ENCODE measurements at places on chromosomes 6 and 20.

DNA sequence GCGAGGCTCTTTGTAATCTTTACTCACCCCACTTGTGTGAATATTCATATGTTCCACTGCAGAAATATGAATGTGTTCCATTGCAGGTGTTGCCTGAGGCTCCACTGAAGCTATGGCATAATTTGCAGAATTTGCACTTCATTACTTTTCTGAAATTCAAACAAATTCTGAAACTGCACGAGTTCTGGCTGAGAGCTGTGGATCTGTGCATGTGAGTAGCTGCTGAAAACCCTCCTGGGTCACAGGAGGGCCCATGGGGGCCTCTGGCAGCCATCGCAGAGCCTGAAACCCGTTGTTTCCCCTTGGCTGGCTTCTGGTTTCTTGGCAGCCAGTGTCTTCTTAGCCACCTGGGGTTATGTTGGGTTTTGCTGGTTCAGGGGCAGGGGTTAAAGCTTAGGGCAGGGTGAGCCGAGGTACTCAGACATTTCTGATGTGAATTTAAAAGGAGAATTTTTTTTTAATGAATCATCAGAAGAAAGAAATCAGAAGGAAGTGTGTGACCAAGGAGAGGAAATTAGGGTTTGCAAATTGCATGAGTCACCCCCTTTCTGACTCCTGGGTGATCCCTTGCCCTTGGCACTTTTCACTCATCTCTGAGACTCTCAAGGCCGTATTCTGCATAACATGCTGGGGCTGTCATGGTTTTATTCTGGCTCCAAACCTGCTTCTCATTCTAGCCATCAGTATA lies 40.6 kb downstream of the TOX2 start:
- no peak for DNase-seq

DNA sequence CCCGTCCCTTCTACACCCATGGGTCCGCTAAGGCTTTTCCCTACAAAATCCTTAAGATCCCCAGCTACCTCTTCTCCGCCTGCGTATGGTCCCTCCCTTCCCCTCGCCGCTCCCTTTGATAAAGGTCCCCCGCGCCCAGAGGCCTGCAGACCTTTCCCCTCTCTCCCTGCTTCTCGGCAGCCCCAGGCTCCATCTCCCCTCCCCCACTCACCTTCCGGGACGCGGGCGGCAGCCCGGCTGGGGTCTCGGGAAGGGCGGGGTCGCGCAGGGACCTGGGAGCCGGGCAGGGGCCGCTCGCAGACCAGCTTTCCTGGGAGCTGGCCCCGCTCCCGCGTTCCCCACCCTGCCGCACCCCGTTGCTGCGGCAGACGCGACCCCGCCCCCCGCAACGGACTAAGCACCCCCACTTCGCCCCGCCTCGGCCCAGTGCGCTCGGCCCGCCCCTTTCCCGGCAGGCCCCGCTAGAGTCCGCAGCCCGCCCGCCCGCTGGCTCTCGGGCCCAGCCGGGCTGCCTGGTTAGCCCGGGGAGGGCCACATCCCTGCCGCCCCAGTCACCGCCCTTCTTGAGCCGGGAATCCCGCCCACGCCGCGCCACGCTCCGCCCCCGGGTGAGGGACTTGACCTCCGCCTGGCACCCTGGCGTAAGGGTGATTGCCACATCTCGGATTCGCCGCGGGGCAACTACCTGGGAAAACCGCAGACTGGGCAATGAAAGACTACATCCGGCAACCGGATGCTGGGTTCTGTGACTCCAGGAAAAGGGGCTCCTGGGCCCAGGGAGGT lies at the start of gene FLOT1:
Gene FLOT1 (minus strand): TSS at position 372 of the 783 bp plus-strand sequence. CDS start 498 bp downstream, outside the sequence.
- DNase-seq, result peak; percentile 99

DNA sequence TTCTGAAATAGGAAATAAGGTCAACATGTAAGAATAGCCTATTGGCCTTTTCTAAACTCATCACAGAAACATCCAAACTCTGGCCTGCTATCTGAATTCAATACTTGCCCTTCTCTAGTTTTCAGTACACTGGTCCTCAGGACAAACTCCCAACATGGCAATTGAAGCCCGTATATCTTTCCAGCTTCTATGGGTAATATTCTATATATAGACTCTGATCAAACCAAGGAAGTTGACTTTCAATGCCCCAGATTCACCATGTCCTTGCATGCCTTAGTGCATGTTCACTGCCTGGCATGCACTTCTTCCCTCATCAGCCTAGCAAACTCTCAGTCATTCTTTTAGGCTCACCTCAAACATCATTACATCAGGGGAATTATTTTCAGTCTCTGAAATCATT lies 73.2 kb downstream of the RSPO3 start:
- peak; percentile 8 for DNase-seq

GRCh38 chr20:62376112-62377063 lies 9.3 kb upstream of the LAMA5 start:
- peak; percentile 94 for DNase-seq

DNA sequence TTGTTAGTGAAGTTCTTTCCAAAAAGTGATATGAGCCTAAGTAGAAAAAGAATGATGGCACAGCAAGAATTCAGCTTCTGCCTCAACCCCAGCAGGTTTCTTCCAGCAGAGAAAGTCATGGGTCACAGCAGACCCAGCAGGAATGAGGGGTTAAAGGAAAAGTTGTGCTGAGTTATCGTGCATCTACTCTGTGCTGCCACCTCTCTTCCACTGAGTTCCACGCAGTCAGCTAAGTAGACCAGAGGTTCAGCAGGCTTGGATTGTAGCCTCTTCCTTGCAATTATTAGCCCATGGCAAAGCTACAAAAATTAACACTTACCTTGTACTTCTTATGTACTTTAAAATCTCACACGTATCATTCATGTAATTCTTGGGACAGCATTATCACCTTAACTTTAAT lies 510.8 kb downstream of the PTPRT start:
- no peak for DNase-seq

DNA sequence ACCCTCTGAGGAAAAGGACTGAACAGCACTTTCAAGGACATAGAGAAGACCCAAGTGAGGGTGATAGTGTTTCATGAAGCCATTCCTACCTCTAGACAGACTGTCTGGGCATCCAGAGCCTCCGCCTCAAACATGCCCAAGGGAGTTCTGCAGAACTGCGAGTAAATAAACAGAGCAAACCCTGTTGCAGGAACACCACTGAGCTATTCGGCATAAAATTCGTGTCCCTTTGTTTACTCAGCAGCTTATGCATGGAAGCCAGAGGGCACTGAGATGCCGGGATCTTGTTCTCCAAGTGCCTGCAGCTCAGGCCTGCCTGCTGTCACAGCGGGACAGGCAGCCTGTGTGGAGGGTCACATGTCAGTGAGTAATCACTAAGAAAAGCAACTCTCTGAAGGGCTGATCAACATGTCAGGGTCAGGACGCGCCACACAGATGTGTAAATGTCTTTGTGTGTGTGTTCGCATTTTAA lies 164.9 kb upstream of the HEY2 start:
- DNase-seq, result peak; percentile 82

- peak; percentile 4 for DNase-seq
Observed at GRCh38 chr20:49187330-49187850, 744 bp downstream of the STAU1 start.

GRCh38 chr6:42279966-42280629 lies 62.4 kb upstream of the MRPS10 start:
- no peak for DNase-seq

GRCh38 chr6:105291525-105291924 lies 111.4 kb downstream of the PREP start:
- DNase-seq, result no peak

- DNase-seq, result no peak
Observed at GRCh38 chr20:43655937-43656336, 11.0 kb upstream of the MYBL2 start.

GRCh38 chr6:86535100-86535499 lies 402.2 kb upstream of the HTR1E start:
- DNase-seq, result peak; percentile 56
